ENCODE measurements at places on chromosomes 4 and X.

DNA sequence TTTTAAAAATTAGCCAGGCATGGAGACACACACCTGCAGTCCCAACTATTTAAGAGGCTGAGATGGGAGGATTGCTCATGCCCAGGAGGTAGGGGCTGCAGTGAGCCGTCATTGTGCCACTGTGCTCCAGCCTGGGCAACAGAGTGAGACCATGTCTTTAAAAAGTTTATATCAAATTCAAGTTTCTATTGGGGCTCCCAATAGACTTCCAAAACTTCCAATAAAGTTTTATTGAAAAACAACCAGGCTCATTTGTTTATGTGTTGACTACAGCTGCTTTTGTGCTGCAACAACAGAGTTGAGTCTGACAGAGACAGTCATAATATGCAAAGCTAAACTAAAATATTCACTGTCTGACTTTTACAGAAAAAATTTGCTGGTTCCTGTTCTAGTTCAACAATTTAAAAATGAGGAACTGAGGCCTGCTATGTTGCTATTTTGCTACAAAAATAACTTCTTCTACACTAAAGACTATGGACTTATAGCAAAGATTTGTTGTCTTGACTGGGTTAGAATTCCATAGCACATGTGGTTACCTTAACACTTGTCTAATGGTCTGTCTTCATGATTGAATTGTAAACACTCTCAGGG, 63.3 kb upstream of the RELL1 start:
- no peak for DNase-seq

DNA sequence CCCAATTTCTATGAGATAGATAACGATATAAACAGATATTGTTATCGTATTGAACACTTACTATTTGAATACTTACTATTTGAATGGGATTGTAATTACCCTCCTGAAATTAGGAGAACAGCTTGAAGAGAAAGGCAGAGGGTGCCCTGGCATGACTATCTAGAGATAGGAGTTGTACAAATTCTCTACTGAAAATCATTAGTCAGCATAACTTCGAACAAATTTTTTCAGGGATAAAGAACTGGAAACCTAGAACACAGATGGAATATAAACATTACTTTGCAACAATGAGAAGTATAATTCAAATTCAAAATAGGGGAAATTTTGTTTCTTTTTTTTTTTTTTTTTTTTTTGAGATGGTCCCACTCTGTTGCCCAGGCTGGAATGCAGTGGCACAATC, 1096.8 kb downstream of the C4orf33 start:
- DNase-seq, result no peak

DNA sequence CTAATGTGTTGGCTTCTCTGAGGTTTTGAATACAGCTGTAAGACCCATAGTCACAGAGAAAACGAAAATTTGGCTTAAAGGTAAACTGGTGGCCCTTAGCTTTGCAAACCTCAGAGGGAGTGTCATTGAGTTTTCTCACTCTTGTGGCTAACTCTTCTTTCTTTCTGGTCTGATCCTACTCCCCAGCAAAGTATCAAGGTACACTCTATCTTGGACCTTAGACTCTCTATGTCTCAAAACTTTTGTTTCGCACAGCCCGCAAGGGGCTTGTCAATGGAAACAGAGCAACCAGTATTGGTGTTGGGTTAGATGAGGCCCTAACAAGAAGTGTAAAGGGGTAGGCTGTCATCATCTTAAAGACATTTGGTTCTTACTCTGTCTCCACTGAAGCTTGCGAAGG, 19.8 kb downstream of the APOO start:
- no peak for DNase-seq

- DNase-seq, result no peak
These were observed 24.4 kb downstream of the SYAP1 start for GRCh38 chrX:16743604-16744325.

- DNase-seq, result no peak
These were observed 10.6 kb upstream of the PUDP start for GRCh38 chrX:7158468-7158990.

DNA sequence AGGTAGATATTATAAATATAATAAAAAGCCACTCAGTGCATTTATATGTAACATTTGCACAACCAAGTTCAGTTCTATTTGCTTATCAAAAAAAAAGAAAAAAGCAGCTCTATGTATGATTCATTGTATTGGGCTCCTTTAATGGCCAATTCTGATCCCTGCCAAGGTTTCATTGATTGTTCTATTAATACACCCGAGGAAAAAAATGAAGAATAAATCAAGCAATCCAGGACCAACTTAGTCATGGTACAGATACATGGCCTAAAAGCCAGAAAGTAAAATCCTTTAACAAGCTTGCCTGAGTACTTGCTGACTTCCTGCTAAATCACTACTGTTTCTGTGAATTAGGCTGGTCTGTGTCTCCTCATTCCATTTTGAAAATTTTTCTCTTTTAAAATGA, 77.6 kb upstream of the PCDH7 start:
- no peak for DNase-seq

- DNase-seq, result no peak
These were observed 111.2 kb downstream of the GLRA3 start for GRCh38 chr4:174717828-174718227.

- DNase-seq, result no peak
These were observed 97.3 kb downstream of the CLNK start for GRCh38 chr4:10587296-10587695.

GRCh38 chrX:96211953-96212352, 472.7 kb upstream of the DIAPH2 start:
- DNase-seq, result no peak
